ENCODE measurements at places on chromosomes 5 and 9. TPM values are rescaled to one million over a fixed set of nuclear protein-coding genes. Genes with fewer than 3 reads are reported as not detected.

Gene FOXD4L5
- 0.37 TPM for total RNA-seq

DNA sequence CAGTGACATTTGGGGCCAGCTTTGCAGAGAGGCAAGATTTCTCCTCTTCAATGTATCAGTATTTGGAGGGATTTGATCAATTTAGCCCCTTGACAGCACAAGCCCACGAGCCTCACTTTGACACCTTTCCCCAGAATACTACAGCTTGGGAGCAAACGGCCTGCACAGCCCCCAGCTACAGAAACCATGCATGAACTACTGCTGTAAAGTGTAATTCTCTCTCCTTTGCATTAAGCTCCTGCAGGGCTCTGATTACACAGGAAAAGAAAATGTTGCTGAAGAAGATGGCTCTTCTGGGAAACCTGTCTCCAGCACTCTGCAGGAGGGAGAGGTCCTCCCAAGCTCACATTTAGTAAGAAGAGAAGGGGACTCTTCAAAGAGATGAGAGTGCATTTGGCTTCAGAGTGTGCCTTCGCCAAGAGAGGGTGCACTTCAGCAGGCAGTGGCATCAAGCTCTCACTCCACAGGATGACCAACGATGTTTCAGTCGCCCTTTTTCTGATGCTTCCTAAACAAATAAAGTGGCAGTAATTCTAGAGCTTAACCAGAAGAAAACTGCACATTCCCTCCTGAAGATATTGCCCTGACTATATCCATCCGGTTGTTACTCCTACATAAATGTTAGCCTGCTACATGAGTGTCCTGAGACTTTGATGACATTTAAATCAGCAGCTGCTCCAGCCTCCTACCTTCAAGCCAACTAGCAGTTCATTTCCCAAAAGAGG is 272.2 kb downstream of the AUH start:
- no peak for DNase-seq
- no peaks in the 10 kb centered on the region for H3K36me3 ChIP-seq
- H3K27me3 ChIP-seq, result no peaks in the 10 kb centered on the region
- no peak overlapping the region for H3K4me3 ChIP-seq
- H3K27ac ChIP-seq, result no peak overlapping the region

Gene EDIL3
- total RNA-seq, result 7.2 TPM

Gene PTPN3
- total RNA-seq, result 19.0 TPM

Gene CSF1R
- total RNA-seq, result 0.72 TPM
